CD4-positive, alpha-beta T cell (primary cell): ENCODE measurements at places on chromosomes 12 and 14. TPM values are rescaled to one million over a fixed set of nuclear protein-coding genes. Genes with fewer than 3 reads are reported as not detected.

- no peak for DNase-seq
These were observed 29.5 kb downstream of the HELB start for GRCh38 chr12:66331814-66332213.

GRCh38 chr12:21292111-21292510 is 42.6 kb downstream of the SLCO1A2 start:
- no peak for DNase-seq

DNA sequence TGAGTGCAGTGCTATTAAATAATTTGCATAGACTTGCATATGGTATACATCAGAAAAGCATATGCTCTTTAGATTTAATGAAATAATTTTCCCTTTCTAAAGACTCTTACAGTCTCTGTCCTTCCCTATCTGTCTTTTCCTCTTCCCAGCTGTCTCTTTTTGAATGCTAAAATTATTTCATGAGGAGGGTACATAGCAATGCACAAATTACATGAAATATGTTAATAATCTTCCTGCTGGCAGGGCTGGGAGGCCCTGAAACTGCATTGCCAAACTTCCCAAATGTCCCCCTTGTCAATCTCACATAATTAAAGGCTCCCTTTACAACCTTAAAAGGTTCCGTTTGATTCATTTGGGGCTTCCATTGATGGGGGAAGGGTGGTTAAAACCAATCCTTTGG is 22.2 kb downstream of the LLPH start:
- no peak for DNase-seq

VRTN gene
- total RNA-seq: not detected

LRTM2 gene
- total RNA-seq: not detected

GZMH gene
- 0.56 TPM for total RNA-seq

NRL gene
- 1.6 TPM for total RNA-seq
